ENCODE measurements at places on chromosomes 12 and 14.
A peak's percentile ranks its signal among the peaks of the same experiment; 100 is the strongest.

DNA sequence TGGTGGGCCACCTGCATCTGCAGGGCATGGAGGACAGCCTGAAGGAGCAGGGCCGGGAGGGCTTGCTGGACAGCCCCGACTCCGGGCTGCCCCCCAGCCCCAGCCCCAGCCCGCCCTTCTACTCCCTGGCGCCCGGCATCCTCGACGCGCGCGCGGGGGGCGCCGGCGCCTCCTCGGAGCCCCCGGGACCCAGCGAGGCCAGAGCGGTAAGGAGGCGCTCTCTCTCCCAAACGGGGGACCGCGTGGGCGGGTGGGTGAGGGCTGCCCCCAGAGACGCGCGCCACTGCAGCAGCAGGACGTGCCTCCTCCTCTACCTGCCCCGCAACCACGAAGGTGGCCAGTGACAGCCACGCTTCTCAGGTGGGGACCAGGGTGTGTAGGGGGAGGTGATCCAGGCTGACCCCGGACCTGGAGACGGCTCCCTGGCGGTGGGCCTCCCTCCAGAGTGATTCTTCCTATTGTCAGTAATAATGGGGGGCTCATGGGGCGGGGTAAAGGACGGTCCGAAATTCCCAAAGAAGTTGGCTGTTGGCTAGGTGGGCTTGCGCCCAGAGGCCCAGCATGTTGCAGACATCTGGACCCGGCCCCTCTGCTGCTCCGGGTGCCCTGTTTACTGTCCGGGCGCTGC is 652 bp downstream of the RFLNA start:
- peak; percentile 77 for DNase-seq

- DNase-seq: no peak
Observed at GRCh38 chr14:92819011-92819597, 25.0 kb downstream of the GOLGA5 start.

- no peak for DNase-seq
Observed at GRCh38 chr12:119994892-119995658, 6.0 kb downstream of the BICDL1 start.

DNA sequence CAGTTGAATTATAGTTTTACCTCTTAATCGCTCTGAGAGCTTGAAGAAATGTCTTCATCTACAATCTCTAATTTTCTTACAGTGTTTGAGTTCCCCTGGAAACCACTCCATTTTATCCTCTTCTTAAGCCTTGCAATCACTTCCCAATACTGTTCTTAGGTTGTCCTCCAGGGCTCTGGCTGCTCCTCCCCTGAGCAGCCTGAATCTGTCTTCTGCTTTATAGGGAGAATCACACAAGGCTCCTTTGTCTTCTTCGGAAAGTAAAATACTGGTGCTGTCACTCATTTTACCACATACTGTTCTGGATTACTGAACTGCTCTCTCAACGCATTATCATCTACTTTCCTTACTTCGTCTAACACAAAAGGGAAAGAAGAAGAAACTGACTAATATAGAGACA is 133.7 kb downstream of the MDGA2 start:
- DNase-seq: no peak
